Activated CD4-positive, alpha-beta T cell treated with anti-CD3 and anti-CD28 coated beads, Interleukin-10, Interleukin-2, amounts not matched to agents 100 ng/mL and 50 ng/mL, durations not matched to agents 16 hours and 8 hours (primary cell): ENCODE measurements at places on chromosomes 6 and 20.

- DNase-seq, result no peak
Measured at GRCh38 chr20:7248281-7249201, 481.1 kb downstream of the BMP2 start.

DNA sequence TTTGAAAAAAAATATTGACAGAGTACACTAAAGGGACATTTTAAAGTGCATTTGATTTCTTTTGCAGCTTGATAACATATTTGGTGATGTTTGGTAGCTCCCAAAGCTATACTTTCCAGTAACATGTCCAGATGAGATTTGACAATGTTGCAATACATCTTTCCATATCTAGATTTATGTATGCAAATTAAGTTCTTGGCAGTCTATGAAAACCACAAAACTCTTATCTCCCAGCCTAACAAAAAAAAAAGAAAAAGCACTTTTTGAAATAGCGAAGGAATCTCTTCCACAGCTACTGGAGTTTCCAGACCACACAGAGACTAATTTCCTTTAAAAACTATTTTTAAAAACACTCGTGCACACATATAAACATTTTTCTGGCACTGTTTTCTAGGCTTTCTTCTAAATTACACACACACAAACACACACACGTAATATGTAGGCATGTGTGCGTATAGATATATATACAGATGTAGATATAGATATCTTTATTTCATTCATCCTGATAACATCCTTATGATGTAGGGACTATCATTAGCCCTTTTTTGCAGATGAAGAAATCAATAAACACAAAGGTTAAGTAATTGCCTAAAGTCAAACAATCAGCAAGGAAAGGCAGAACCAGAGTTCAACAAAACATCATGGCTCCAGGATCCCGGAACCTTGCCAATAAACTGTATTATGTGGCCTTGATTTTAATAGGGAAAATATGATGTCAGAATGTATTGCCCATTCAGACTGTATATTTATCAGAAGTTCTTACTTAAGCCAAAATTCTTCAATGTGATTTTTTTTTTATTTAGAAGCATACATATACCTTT is 93.3 kb downstream of the ADGRB3 start:
- no peak for DNase-seq

DNA sequence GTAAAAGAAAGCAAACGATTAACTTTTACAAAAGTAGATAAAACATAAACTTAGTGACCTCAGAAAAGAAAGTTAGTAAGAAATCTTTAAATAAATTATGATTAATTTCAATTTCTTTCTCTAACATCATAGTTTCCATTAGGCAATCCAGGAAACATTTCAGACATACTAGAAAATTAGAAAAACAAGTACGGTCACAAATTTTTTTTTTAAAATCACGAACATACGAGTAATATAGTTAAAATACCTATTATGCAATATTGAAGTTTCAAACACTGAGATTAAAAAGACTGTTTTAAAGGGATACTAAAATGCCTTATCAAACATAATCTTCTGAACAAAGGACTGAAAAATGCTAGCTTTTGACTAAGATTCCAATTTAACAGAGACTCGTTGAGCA is 26.2 kb downstream of the NOL7 start:
- no peak for DNase-seq

DNA sequence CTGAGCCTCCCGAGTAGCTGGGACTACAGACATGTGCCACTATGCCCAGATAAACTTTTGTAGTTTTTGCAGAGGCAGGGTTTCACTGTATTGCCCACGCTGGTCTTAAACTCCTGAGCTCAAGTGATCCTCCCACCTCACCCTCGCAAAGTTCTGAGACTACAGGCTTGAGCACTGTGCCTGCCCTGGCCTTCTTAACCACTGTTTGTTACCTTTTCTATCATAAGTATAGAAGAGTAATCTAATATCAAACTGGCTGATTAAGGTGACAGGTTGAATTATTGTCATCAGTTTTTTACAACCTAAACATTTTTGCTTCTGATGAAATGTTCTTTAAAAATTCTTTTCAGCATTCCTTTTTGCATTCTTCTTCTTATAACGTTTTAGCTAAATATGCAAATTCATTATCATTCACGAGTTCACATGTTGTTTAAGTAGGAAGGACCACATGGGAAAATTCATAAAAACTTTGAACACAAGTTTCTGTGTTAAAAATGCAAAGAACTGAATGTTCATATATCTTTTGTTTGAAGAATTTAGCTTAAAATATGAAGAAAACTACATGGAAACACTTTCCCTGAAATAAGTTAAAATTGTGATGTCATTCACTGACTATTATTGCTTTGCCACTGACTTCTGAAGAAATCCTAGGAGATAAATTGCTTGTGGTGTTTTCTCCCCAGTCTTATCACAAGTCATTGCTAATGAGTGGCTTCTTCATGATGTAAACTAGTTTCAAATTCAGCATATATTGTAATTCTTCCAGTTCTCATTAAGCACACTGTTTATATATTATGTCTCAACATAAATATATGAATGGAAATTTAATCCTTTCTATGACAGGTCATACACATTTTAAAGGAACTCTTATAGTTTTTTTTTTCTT is 106.7 kb downstream of the ADGRB3 start:
- DNase-seq, result no peak

DNA sequence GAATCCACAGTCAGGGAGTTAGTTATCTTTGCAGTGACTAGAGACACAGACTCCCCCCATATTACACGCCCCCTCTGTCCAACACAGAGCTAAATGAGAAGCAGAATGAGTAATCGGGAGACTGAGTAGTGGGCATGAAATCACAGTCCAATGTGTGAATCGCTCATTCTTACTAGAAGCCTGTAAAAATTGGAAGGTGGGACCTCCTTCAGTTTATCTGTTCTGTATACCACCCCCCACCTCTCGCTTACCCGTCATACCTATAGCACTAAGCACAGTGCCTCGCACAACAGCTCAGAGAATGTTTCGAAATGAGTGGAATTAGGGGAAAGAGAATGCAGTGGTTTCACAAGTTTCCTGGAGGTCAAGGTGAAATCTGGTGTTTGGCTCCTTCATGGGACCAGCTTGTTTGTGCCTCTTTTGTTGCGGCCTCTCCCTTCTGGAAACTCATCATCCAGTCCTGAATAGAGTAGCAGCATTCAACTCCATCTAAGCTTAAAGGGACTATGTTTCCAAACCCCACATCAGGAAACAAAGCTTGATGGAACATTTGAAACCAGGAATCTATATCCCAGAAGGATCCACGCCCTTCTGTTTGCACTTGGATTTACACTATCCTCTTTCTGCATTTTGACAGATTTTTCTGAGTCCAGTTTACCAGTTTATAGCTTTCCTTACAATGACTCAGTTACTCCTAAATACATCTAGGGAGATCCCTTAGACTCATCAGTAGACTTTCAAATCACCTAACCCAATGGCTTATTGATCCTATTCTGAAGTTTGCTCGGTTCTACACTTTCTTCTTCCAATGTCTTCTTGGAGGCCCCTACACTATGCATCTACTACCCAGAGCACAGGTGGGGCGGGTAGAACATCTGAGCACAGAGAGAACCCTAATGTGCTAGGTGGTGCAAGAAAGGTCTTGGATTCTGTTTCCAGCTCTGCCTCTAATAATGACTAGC is 59.2 kb upstream of the PIM1 start:
- peak; percentile 95 for DNase-seq

GRCh38 chr6:42336431-42336830 is 115.3 kb downstream of the TRERF1 start:
- no peak for DNase-seq
